ENCODE measurements at places on chromosomes 4 and X.

DNA sequence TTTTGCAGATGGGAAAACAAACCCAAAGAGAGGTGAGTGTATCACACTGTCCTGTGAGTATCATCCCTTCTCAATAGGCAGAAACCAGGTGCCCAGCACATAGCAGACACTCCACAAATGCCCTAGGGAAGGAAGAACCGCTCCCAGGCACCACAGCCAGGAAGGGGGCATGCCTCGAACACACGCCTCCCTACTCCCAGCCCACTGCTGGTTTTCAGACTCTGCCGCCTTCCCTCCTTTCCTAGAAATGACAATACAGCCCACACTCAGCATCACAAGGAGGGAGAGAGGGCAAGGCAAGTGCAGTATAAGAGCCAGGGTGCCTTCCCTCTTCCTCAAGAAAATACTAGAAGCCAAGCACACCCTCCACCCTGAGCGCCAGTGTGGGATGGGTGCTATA, 16.2 kb downstream of the JAKMIP1 start:
- no peak for DNase-seq

- no peak for DNase-seq
Measured at GRCh38 chr4:13694256-13694655, 66.7 kb upstream of the BOD1L1 start.

- no peak for DNase-seq
Measured at GRCh38 chrX:27571164-27571563, 19.0 kb upstream of the DCAF8L2 start.

GRCh38 chr4:186606591-186606992, 51.2 kb upstream of the MTNR1A start:
- DNase-seq: no peak

- no peak for DNase-seq
Measured at GRCh38 chrX:79466636-79467035, 99.5 kb upstream of the ITM2A start.

GRCh38 chrX:18855919-18856644, 127.8 kb downstream of the PHKA2 start:
- DNase-seq: no peak

GRCh38 chr4:66636349-66636748, 909.0 kb downstream of the CENPC start:
- DNase-seq: no peak

- DNase-seq: no peak
Measured at GRCh38 chrX:24838629-24839028, 144.9 kb downstream of the POLA1 start.

DNA sequence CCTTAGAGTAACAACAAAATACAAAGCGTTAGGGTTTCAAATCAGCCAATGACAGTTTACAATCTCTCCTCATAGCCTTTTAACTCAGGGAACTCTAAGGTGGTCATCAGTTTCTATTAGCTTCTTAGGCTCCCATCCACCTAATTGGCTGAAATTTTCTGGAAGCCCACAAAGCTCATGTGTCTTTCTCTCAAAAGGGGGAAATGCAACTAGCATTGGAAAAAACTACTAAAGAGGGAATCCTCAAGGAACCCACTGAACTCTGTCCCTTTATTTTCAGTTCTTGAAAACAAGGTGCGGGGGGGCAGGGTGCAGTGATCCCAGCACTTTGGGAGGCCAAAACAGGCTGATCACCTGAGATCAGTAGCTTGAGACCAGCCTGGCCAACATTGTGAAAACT, 56.4 kb downstream of the PDGFC start:
- DNase-seq: no peak

GRCh38 chrX:7480721-7481120, 332.8 kb upstream of the PUDP start:
- DNase-seq: no peak

GRCh38 chrX:24355095-24355494, 5.3 kb upstream of the SUPT20HL1 start:
- no peak for DNase-seq

DNA sequence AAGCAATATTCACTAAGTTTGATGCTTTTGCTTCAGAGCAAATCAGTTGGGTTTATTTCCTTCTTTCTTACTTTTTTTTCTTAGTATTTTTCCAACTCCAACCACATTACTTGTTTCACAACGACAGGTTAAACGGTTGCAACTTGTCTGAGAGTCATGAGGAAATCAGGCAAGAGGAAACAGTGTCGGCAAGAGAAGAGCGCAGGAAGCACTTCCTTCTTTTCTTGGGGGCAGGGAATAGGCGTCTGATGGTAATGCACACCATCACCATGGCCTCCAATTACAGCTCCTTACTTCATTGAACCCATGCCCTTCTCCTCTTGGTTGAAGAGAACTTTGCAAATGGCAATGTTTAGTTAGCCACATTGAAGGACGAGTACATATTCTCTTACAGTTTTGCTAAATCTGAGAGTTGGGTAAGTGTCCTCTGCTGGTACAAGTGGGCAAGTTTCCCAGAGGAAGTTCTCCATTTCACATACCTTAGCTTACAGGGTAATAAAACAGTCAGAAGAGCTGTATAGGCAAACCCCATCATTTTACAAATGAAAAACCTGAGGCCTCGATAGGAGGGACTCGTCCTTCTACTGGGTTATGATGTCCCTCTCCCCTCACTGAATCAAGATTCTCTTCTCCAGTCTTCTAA, 8.3 kb upstream of the CXCL8 start:
- no peak for DNase-seq

GRCh38 chr4:69836287-69836686, 23.7 kb downstream of the SULT1E1 start:
- no peak for DNase-seq

GRCh38 chr4:186743261-186743660, 19.6 kb upstream of the FAT1 start:
- no peak for DNase-seq

DNA sequence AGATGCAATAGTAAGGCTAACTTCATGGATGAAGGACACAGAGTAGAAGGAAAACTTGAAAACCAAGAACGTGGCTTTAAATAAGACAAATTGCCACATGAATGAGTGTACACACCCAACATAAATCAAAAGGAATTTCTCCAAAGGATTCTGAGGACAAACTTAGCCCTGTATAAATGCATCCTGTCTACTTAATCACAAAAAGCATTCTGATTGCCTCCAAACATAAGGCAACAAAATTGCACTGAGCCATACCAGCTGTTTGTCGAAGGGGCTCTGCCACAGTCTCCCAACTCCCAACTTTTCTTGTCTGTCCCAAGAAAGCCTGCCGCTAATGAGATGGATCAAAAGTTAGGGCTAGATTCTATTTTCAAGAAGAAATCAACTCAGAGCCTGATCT, 194.3 kb downstream of the SOWAHB start:
- no peak for DNase-seq

DNA sequence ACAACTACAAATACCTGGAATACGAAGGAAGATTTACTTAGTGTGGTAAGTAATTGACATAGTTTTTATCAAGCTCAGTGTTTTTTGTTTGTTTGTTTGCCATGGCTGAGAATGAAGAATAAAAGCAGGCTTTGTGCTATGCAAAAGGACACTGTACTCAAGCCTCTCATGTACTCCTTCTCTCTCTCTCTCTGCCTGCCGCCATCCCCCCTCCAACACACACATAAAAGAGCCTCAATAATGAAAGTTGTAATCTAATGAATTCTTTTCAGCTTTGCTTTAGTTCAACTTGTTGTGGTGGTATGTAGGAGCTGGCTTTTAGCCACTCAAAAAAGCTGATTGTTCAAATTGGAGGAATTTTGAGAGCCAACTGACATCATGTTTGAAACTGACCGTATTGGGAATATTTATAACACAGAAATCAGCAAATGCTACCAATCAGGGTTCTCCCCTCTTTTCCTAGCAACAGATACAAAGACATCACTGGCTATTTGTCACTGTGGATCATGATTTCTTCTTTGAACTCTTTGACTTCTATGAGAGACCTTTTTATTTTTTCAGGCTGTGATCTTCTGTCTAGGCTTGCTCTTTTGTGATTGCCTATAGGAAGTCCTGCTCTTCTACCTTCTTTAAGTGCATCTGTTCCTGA, 1148.8 kb downstream of the RAPGEF2 start:
- DNase-seq: no peak

- no peak for DNase-seq
Measured at GRCh38 chrX:23497919-23498318, 163.3 kb downstream of the PTCHD1 start.

DNA sequence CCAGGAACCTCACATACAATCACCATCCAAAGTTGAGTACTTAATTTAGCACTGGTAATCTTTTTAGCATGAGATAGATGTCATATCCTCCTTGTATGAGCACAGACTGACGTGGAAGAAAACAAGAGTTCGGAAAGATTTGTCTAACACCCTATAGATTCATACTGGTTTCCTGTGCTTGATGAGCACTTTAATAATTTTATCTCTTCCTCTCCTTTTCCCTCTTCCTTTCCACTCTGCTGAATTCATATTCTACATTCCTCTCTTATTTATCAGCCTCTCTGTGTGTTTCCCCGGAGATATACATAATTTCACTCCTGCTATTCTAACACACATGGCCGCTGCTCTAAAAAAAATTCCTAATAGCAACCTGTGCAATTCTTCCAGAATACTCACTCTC, 273.9 kb downstream of the AFF2 start:
- no peak for DNase-seq

GRCh38 chrX:9953396-9953795, 13.8 kb upstream of the CLDN34 start:
- DNase-seq: no peak

GRCh38 chrX:16316331-16316730, 149.1 kb downstream of the MAGEB17 start:
- no peak for DNase-seq

DNA sequence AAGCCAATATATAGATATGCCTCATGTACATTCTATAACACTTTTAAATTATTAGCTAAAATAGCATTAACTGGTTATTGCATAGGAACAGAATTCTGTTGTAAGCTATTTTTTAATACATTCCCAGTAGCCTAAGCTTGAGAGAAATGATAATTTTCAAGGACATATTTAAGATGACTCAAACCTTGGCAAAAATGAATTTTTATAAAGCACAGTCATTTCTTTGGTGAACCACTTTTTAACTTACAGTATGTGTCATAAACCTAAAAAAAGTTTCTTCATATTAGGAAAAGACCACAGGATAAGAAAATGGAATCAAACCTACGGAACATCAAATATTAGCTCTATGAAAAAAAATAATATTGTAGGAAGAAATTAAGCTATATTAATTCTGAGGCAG, 986.3 kb downstream of the STIM2 start:
- DNase-seq: no peak

GRCh38 chr4:20386906-20387305, 135.2 kb downstream of the SLIT2 start:
- no peak for DNase-seq

DNA sequence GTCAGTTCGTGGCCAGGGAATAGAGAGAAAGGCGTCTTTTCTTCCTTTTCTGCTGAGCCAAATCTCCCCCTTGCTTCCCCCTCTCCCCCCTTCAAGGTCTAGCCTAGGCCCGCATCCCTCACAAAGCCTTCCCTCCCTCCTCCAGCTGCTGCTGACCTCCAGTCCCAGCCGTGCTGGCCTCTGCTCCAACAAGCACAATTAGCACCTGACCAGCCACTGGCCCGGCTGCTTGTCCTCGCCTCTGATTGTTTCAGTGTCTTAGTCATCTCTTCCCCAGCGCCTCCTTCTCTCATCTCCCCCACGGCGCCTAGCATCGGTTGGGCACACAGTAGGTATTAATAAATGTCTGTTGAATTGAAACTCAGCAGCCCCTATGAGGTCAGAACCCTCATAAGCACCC, 4.2 kb downstream of the ELF4 start:
- no peak for DNase-seq

DNA sequence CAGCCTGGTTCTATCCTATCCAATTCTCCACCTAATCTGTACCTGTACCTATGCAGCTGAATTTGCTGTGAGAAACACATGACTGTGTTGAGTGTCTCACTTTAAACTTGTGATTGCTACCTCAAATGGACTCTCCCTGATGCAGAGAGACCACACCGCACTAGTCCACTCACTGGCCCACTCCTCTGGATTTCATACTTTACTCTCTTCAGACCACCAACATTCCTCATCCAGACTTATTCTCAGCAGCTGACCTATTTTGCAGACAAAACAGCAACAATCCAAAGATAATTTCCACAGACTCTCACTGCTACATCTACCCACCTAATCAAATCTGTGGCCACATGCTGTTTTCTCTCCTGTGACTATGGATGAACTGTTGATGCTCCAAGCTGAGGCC, 45.2 kb downstream of the ACSL4 start:
- DNase-seq: no peak

DNA sequence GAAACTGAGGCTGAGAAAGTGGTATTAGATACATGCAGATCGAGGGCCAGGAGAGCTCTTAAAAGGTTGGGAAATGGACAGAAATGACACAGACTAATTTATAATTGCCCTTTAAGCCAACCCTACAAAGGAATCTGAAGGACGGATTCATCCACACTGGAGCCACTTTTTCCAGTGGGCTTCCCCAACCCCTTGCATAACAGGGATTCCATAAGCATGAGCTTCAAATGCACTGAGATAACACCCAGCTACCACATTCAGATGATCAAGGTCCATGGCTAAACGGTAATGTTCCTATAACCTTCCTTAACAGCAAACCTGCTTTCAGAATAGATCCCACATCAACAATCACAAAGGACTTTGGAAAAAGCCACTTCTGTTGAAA, 34.2 kb downstream of the PLAC1 start:
- no peak for DNase-seq

GRCh38 chr4:26343038-26343398, 22.2 kb downstream of the RBPJ start:
- DNase-seq: no peak

- DNase-seq: no peak
Measured at GRCh38 chr4:184882276-184882675, 56.5 kb upstream of the ACSL1 start.

- no peak for DNase-seq
Measured at GRCh38 chr4:143641361-143641760, 59.1 kb downstream of the FREM3 start.

DNA sequence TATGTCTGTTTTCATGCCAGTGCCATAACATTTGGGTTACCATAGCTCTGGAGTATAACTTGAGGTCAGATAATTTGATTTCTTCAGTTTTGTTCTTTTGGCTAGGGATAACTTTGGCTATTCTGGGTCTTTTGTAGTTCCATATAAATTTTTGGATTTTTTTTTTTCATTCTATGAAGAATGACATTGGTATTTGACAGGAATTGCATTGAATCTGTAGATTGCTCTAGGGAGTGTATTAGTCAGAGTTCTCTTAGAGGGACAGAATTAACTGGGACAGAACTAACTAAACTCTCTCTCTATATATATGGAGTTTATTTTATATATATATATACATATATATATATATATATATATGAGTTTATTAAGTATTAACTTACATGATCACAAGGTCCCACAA, 32.2 kb upstream of the SLIT2 start:
- no peak for DNase-seq

Measured in activated CD4-positive, alpha-beta T cell treated with anti-CD3 and anti-CD28 coated beads for 1 hour (primary cell).